HFFc6 (cell line): ENCODE measurements at places on chromosomes 1 and 21. TPM values are rescaled to one million over a fixed set of nuclear protein-coding genes. Genes with fewer than 3 reads are reported as not detected.

The VPS45 gene
- total RNA-seq, result 29.8 to 36.6 TPM (median 34.4 TPM) in 3 replicates

The TBCE gene
- total RNA-seq, result 16.4 to 30.1 TPM (median 27.5 TPM) in 3 replicates

The KIF21B gene
- not detected in 3 replicates for total RNA-seq

The CD1D gene
- total RNA-seq, result not detected in 3 replicates

The PCAT6 gene
- 1.9 to 3.5 TPM (median 2.4 TPM) in 3 replicates for total RNA-seq

The CHRM3 gene
- total RNA-seq, result 3.3 to 23.2 TPM (median 21.6 TPM) in 3 replicates

The SPATA45 gene
- not detected in 3 replicates for total RNA-seq

The LCE2C gene
- not detected in 3 replicates for total RNA-seq

The CFAP107 gene
- not detected in 3 replicates for total RNA-seq

The RIMKLA gene
- not detected in 3 replicates for total RNA-seq

The PALMD gene
- total RNA-seq, result not detected in 3 replicates

The FNDC5 gene
- total RNA-seq, result 0.53 to 0.69 TPM in 2 of 3 replicates, not detected in the other

The NGF gene
- total RNA-seq, result 40.8 and 49.3 TPM in 2 replicates

The RPTN gene
- not detected in 3 replicates for total RNA-seq

The C8B gene
- total RNA-seq, result not detected in 3 replicates

The CHI3L1 gene
- total RNA-seq, result not detected in 3 replicates

The SIK1 gene
- total RNA-seq, result 4.6 to 7.0 TPM (median 5.5 TPM) in 3 replicates

The CYB5RL gene
- 4.9 to 6.1 TPM (median 6.1 TPM) in 3 replicates for total RNA-seq

The SHE gene
- total RNA-seq, result not detected in 3 replicates

The OR14K1 gene
- not detected in 3 replicates for total RNA-seq

The PEAR1 gene
- 3.2 to 20.2 TPM (median 3.4 TPM) in 3 replicates for total RNA-seq

The PIK3C2B gene
- total RNA-seq, result 1.6 and 2.1 TPM in 2 replicates

The CD2 gene
- total RNA-seq, result not detected in 2 replicates

The KLHDC9 gene
- 1.9 to 2.1 TPM (median 2.0 TPM) in 3 replicates for total RNA-seq

The SLC2A5 gene
- 0.08 to 0.53 TPM (median 0.18 TPM) in 3 replicates for total RNA-seq

The OLIG2 gene
- not detected in 3 replicates for total RNA-seq

The FHAD1 gene
- total RNA-seq, result not detected in 2 replicates

The LRRN2 gene
- not detected in 3 replicates for total RNA-seq

The IGSF21 gene
- total RNA-seq, result not detected in 3 replicates

The HECTD3 gene
- total RNA-seq, result 27.2 to 33.3 TPM (median 28.3 TPM) in 3 replicates

The VWA5B1 gene
- total RNA-seq, result not detected in 3 replicates

The DENND2C gene
- 1.6 to 1.8 TPM (median 1.8 TPM) in 3 replicates for total RNA-seq

The AZIN2 gene
- total RNA-seq, result 2.6 and 3.5 TPM in 2 replicates

The CD160 gene
- not detected in 3 replicates for total RNA-seq
